ENCODE measurements at places on chromosomes 7 and 10.

- no peak for DNase-seq
Observed at GRCh38 chr10:36606234-36606839, 519.1 kb upstream of the ANKRD30A start.

DNA sequence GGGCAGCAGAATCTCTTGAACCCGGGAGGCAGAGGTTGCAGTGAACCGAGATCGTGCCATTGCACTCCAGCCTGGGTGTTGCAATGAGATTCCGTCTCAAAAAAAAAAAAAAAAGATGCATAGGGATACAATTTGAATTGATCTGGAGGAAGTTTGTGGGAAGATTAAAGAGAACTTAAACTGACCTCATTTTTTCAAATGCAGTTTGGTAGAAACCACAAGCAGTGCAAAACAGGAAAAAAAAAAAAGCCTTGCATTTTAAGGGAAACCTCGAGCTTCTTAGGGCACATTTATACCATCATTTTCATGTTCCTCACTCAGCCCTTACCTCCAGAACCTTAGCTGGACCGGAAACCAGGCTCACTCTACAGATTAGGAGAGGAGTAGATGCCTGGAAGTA is 2.8 kb downstream of the KCTD7 start:
- DNase-seq = no peak

- DNase-seq = peak; percentile 51
Observed at GRCh38 chr10:59905731-59906416, 482 bp downstream of the CCDC6 start.

DNA sequence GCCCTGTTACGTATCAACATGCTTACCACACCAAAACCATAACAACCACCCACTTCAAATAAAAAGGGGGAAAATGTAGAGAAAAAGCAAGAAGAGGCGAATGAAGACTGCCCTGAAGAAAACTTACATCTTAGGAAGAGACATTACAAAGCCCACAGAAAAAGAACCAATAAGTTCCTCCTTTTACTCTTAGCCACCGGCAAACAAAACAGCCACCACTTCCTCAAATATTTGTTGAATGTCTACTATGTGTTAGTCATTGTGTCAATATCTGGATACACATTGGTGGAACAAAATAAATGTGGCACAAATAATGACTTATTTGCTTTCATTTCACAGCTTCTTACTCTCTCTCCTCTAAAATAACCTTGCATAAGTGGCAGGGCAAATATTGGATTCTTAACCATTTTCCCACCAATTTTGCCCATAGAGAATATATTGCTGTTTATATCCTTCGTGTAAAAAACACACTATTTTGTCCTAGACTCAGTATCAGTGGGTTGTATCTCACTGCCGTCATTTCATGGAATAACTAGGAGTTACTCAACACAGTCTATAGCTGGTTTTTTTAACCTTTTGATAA is 106.8 kb downstream of the ANK3 start:
- peak; percentile 62 for DNase-seq

DNA sequence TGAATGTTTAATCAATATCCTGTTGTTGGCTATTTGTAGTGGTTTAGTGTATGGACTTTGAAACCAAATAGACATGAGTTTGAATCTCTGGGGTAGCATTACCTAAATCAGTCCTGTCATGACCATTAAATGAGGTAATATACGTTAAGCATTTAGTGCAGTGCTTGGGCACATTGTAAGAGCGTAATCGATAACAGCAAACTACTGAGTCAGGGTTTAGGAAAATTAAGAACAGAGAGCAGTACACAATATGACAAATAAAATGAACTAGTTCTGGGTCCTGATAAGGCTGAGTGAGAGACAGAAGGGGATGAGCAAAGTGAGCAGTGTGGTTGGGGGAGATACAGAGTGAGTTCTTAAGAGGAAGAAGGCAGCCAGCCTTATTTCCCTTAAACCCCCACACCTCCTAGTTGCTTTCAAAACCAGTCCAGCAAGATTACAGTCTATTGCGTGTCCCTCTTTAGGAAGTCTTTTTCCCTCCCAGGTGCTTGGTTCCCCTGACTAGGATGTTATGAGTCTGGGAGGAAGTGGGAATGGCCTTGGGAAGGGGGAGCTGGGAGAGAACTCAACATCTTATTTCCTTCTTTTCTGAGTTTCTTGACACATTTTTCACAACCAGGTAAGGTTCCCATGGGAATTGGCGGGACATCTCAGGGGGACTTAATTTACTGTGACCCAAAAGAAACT is 171.0 kb downstream of the SND1 start:
- DNase-seq = peak; percentile 64

- DNase-seq = no peak
Observed at GRCh38 chr7:32091608-32092210, 21.5 kb upstream of the PDE1C start.

DNA sequence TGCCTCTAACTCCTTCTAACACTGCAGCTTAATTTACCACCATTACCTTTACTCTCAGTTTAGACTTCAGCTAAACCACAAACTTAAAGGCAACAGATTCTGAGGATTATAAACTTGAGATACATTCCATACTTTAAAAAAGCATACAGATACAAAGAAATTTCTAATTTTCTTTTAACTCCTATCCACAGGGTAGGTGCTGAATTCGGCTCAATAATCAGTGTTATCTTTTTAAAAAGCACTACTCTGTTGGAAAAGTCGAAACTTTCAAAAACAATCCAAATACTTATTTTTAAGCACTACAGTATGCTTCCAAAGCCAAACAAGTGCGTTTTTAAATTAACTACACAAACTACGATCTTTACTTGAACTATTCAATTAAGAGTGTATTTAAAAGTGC is 1.0 kb downstream of the SMNDC1 start:
- no peak for DNase-seq

DNA sequence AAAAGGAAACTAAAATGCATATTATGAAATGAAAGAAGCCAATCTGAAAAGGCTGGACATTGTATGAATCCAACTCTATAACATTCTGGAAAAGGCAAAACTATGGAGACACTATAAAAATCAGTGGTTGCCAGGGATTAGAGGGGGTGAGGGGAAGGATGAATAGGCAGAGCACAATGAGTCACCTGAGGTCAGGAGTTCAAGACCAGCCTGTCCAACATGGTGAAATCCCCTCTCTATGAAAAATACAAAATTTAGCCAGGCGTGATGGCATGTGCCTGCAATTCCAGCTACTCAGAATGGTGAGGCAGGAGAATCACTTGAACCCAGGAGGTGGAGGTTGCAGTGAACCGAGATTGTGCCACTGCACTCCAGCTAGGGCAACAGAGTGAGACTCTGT is 324.8 kb upstream of the PHYHIPL start:
- DNase-seq = no peak

- DNase-seq = peak; percentile 43
Observed at GRCh38 chr10:23158370-23158769, 33.7 kb upstream of the PTF1A start.

GRCh38 chr7:70288781-70289456 is 690.6 kb downstream of the AUTS2 start:
- no peak for DNase-seq

DNA sequence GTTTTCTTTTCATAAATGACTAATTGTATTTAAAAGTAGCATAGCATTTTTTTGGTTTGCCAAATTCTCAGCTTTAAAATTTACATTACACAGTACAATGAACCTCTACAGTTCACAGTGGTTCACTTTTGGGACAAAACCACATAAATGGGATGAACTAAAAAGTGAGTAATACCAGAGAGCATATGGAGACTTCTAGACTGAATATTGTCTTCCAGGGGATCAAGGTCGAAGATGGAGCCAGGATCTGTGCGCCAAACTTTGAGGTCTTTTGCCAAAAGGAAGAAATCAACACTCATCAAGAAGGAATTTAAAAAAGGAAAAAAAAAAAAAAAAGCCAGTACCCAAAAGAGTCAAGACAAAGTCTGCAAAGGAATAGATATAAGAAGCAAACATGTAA is 87.5 kb downstream of the NEBL start:
- DNase-seq = no peak

GRCh38 chr10:70323697-70324338 is 40.0 kb upstream of the NPFFR1 start:
- peak; percentile 60 for DNase-seq

- no peak for DNase-seq
Observed at GRCh38 chr10:43355749-43356371, 15.6 kb upstream of the FXYD4 start.

DNA sequence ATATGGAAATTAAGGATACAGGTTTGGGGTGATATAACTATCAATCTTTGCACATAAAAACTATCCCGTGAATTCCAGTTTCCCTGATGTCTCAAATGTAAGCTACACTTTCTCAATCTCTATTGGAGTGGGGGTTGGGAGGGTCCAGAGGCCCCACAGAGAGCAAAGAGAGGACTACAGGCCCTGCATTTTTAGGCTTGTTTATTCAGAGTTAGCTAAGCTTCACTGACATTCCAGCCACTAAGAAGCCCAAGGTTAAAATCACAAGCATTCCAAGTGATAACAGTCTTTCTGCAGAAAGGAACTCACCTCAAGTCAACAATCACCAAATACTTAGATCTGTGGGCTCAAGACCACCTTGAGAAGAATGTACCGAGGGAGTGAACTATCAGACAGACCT is 31.6 kb upstream of the LAMB1 start:
- DNase-seq = no peak

GRCh38 chr7:87935384-87935706 is 1.3 kb downstream of the ADAM22 start:
- DNase-seq = peak; percentile 60

GRCh38 chr7:27316311-27316710 is 73.7 kb downstream of the EVX1 start:
- DNase-seq = no peak

DNA sequence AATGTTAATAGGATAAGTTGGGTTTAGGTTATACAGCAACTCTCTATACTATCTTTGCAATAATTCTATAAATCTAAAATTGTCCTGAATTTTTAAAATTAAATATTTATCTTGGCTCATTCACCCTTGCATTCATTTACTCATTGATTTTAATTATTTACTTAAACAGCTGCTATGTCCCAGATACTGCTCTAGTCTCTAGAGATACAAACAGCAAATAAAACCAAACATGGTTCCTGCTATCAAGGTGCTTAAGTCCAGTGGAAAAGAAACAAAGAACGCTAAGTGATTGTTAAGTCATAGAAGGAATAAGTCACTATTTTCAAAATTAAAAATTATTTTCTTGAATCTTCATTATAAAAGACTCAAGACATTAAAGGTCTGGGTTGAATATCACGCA is 29.9 kb upstream of the MAT1A start:
- DNase-seq = no peak

DNA sequence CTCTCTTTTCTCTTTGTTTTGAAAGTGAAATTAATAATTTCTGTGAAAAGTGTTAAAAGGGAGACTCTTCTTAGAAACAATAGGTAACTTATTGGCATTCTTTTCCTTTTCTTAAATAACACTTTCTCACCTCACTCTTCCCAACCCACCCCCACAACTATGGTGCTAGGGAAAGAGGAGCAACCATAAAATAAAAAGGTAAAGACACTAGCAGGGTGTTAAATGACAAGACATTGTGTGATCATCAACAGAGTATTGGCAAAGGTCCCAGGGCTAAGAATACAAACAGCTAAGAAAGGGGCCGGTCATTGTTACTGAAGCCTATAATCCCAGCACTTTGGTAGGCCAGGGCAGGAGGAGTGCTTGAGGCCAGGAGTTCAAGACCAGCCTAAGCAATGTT is 183.7 kb downstream of the NEBL start:
- DNase-seq = peak; percentile 25

DNA sequence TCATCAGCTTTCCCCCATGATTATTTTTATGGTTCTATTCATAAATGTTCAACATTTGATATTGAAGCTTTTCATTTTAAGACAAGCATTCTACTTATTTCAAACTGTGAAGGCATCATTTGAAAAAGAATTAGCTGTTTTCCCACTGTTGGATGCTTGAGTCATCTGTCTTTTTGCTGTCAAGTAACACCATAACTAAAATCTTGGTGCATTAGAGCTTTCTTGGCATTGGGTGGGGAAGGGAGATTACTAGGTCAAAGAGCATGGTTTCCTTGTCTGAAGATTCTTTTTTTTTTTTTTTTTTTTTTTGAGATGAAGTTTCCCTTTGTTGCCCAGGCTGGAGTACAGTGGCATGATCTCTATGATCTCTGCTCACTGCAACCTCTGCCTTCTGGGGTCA is 68.5 kb downstream of the CTBP2 start:
- no peak for DNase-seq

GRCh38 chr7:18831419-18831818 is 286.0 kb downstream of the TWIST1 start:
- no peak for DNase-seq

GRCh38 chr10:29132551-29133111 is 156.2 kb upstream of the LYZL1 start:
- DNase-seq = peak; percentile 65

DNA sequence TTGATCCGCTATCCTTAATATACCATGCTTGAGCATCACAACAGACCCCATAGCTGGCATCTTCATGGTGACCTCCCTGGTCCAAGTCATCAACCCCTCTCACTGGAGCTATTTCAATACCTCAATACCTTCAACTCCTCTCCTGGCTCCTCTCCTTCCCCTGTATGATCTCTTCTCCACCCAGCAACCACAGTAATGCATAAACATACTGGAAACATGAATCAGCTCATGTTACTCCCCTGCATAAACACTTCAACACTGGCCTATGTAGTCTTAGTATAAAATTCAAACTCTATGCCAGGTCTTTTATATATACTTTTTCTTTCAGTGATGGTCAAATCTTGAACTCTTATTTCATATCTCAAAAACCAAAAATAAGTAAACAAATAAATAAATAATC is 31.8 kb upstream of the TMEM273 start:
- DNase-seq = no peak

DNA sequence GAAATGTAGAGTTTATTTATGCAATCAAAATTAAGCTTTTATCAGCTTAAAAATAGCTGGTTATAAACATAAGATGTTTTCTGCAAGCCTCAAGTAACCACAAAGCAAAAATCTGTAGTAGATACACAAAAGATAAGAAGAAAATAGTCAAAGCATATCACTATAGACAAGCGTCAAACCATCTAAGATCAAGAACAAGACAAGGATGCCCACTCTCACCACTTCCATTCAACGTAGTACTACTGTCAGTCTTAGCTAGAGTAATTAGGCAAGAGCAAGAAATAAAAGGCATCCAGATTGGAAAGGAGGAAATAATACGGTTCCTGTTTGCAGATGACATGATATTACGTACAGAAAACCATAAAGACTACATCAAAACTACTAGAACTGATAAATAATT is 17.5 kb upstream of the CYP2E1 start:
- no peak for DNase-seq

Measured in NCI-H69 (cell line).